Body of pancreas (tissue), 4 donors: ENCODE measurements at places on chromosomes 4 and X. TPM values are rescaled to one million over a fixed set of nuclear protein-coding genes. Genes with fewer than 3 reads are reported as not detected.

- no peak for DNase-seq
Measured at GRCh38 chr4:184951668-184952160, 66.6 kb upstream of the HELT start.

- no peak for DNase-seq
Measured at GRCh38 chr4:96471956-96472867, 632.3 kb downstream of the PDHA2 start.

TMPRSS11F gene
- total RNA-seq: not detected

DNA sequence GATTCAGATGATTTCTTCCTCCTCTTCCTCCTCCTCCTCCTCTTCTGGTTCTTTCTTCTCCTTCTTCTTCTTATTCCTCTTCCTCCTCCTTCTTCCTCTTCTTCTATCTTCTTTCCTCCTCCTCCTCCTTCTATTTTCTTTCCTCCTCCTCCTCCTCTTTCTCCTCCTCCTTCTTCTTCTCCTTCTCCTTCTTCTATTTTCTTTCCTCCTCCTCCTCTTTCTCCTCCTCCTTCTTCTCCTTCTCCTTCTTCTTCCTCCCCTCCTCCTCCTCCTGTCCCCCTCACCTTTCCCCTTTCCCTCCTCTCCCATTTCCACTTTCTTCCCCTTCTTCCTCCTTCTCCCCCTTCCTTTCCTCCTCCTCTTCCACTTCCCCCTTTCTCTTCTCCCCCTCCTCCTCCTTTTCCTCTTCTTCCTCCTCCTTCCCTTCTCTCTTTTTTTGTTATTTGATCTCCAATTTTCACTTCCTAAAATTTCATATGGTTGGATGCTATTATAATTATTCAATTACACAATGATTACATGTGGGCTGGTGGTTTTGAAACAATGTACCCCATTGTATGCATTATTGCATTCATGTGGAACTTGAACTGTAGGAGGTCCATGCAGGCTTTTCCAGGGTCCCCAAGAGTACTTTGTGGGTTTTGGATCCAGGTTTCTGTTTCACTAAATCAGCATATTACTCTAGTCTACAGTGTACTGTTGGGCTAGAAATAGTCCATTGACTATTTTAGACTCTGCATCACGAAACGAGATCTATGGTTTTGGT lies 68.1 kb downstream of the SORBS2 start:
- no peak for DNase-seq

GRCh38 chr4:136277741-136278140 lies 1254.6 kb downstream of the PCDH18 start:
- no peak for DNase-seq

DNA sequence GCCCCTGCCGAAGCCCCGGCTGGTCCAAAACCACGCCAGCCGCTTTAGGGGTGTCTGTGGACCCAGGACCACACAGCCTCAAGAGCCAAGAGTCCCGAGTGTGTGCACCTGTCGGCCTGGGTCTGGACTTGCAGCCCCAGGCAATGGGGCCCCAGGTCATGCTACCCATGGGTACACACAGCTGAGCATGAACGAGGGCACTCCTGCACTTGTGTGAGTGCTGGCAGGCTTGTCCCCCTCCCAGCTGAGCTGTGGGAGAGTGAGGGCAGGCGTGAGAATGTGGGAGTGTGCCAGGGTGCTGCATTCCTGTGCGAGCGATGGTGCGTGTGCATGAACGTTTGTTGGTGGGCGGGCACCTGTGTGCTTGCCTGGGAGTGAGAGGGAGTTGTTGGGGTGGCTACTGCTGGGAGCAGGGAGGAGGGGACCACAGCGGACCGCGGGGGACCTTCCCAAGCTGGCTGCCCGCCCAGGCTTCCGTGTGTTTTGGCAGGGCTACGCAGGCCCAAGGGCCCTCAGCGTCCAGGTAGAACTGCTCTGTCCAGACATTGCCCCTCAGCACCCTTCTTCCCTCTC lies 30.8 kb downstream of the BLOC1S4 start:
- peak; percentile 87 for DNase-seq

- no peak for DNase-seq
Measured at GRCh38 chrX:47902161-47902560, 65.5 kb downstream of the ZNF81 start.

- DNase-seq: peak; percentile 49
Measured at GRCh38 chrX:54808109-54808604, 612 bp downstream of the MAGED2 start.

MAGEA10 gene
- total RNA-seq: not detected

GRCh38 chr4:65670331-65671031 lies at the start of gene EPHA5:
TSS of gene EPHA5 (minus strand) at chr4:65670489. CDS start at chr4:65669742, 747 bp downstream.
- DNase-seq: peak; percentile 47

GRCh38 chr4:81405900-81406401 lies 65.8 kb downstream of the RASGEF1B start:
- peak; percentile 66 for DNase-seq
